ENCODE measurements at places on chromosomes 11 and 22.

- peak; percentile 66 for DNase-seq
Observed at GRCh38 chr11:122721964-122722266, 66.4 kb downstream of the UBASH3B start.

GRCh38 chr11:35529971-35530495 is 4.6 kb upstream of the PAMR1 start:
- no peak for DNase-seq

GRCh38 chr11:90747057-90747456 is 524.2 kb upstream of the CHORDC1 start:
- no peak for DNase-seq

- peak; percentile 73 for DNase-seq
Observed at GRCh38 chr11:70176940-70177689, 26.0 kb upstream of the FADD start.

DNA sequence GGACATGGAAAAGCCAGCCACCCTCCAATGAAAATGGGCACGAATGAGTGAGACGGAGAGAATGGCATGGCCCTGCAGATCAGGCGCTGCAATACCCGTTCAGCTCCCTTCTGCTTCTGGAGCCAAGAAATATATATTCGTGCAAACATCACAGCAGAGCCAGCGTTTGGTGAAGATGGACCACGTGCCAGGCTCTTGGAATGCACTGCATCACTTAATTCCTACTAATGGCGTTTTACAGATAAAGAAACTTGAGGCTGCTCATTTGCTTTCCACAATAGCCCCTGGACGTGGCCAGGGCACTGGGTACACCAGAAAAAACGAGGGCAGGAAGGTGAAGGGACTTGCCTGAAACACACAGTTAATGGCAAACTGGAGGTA is 1.6 kb upstream of the FXYD2 start:
- DNase-seq, result no peak

GRCh38 chr22:41343717-41344116 is 38.0 kb upstream of the TEF start:
- no peak for DNase-seq

DNA sequence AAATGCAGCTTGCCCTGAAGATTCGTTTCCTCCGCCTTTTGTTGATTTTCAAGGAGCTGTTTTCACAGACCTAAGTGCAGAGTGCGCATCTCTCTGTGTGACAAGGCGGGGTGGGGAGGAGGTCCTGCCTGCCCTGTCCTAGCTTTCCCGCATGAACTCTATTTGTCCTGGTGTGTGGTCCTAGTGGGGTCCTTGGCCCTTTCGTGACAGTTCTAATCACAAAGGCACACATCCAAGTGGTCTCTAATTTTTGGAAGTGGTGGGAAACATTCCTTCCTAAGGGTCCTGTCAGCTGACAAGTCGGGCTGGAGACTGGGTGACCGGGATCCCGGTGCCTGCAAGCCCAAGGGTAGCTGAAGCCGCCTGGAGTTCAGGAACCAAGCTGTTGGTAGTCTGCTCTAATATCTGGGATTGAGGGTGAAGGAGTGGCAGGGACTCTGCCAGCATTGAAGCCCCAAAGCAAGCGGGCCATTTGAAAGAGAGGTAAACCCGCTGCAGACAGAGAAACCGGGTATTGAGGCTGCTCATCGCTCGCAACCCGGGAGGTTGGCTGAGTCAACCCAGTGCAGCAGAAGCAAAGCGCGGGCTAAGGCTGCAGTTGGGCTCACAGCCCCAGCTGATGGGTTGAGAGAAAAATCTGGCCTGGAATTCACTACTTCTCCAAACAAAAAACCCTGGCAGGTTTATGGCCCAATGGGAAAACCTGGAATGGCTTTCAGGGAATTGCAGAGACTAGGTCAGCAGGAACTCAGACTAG is 28.1 kb upstream of the FBXO3 start:
- peak; percentile 37 for DNase-seq

- DNase-seq, result no peak
Observed at GRCh38 chr22:40491990-40492631, 121.7 kb downstream of the SGSM3 start.

GRCh38 chr22:30250661-30251267 is 4.2 kb upstream of the LIF start:
- peak; percentile 80 for DNase-seq

DNA sequence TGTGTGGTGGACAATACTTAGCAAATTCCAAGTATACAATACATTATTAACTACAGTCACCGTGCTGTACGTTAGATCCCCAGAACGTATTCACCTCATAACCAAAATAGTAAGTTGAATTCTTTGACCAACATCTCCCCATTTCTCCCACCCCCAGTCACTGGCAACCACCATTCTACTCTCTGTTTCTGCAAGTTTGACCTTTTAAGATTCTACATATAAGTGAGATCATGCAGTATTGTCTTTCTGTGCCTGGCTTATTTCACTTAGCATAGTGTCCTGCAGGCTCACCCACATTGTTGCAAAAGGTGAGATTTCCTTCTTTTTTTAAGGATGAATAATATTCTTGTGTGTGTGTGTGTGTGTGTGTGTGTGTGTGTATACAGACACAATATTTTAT is 59.1 kb downstream of the IRAG1 start:
- DNase-seq, result no peak

DNA sequence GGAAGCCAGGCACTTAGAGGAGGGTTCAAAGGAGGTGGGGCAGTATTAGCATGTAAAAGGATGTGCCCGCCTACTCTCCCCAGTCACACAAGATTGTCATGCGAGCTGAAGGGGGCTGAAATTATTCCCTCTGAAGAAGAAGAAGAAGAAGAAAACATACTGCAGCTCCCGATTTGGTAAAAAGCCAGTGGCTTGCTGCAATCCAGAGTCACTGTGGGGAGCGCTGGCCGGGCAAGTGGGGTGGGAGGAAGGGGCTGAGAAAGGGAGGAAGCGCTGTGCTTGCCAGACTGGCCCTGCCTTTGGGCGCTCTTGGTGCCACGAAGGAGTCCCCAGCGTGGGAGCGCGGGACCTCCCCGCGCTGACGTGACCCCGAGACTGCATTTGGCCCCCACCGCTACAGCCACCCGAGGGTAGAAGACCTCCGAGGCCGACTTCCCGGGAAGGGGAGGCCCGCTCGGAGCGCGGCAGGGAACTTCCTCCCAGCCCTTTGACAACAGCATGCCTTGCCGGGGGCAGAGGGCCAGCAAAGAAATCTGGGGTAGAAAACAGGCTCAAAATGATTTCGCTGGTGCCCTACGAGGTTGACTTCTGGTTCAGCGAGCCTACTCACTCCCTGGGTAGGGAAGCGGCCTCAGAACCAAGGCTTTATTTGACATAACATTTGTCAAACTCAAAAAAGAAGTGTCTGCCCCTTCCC is 906.3 kb downstream of the DLG2 start:
- peak; percentile 17 for DNase-seq

Data from activated CD8-positive, alpha-beta T cell treated with anti-CD3 and anti-CD28 coated beads for 36 hours (primary cell).